ENCODE measurements at places on chromosomes 2 and 18.

DNA sequence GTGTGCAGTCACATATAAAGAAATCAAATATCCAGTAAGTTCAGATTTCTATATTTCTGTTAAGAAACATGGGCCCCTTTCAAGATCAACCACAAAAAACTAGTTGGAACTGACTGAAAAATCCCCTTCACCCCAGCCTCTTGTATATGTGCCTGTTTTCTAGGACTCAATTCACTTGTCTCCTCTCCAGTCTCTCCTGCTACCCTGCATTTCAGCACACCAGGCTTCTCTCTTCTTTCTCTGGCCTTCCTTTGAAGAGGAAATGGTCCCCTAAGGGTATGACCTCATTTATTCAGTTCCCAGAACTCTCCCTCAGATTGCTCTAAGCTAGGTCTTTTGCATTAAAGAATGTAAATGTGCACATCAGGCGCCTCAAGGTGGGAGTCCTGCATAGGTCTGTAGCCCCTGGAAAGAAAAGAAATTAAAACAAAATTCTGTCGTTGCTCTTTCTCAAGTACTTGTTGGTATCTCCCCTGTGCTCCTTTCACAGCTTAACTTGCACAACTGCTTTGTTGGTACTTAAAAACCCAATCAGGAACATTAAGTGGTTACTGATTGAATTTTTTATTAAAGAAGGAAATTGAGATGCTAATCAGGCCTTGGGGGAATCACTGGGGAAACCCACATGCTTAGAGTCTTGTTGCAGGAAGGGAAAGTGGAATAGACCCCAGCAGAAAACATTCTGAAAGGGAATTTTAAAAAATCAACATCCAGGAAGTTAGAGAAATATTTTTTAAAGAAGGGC, 278.4 kb downstream of the AGPS start:
- DNase-seq, result no peak
- H3K36me3 ChIP-seq, result no peaks in the 10 kb centered on the region
- H3K4me3 ChIP-seq, result no peak overlapping the region
- H3K27ac ChIP-seq, result no peak overlapping the region
- H3K27me3 ChIP-seq, result no peaks in the 10 kb centered on the region

- DNase-seq, result no peak
- no peak overlapping the region for H3K4me3 ChIP-seq
- peaks cover 58% of the 10 kb centered on the region for H3K4me1 ChIP-seq
- H3K27ac ChIP-seq, result peak overlapping the region; percentile 96
- no peaks in the 10 kb centered on the region for H3K36me3 ChIP-seq
Measured at GRCh38 chr2:210226223-210226622, 976 bp upstream of the ACADL start.

- H3K4me3 ChIP-seq, result peak overlapping the region; percentile 81
- H3K36me3 ChIP-seq, result no peaks in the 10 kb centered on the region
- H3K27ac ChIP-seq, result peak overlapping the region; percentile 97
- H3K27me3 ChIP-seq, result no peaks in the 10 kb centered on the region
- DNase-seq, result peak; percentile 70
Measured at GRCh38 chr2:99489063-99489760, 605 bp downstream of the REV1 start.

DNA sequence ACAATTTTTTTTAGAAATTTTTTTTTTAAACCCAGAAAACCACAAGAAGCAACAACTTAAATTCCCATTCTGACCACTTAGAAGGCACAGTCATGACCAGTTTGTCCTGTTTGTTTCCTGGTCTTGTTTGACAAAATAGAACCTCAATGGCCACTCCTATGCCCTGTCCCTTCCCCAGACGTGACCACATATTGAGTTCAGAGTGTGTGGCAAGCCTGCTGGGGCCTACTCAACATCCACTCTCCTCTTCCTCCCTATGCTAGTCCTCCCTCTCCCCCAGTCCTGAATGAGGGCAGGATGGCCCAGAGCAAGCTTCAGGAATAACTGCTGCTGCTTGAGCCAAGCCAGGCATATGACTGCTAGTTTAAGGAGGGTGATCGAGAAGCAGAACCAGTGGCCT, 89.6 kb downstream of the PRELID3A start:
- H3K27ac ChIP-seq, result no peak overlapping the region
- no peak overlapping the region for H3K4me3 ChIP-seq
- no peaks in the 10 kb centered on the region for H3K27me3 ChIP-seq
- no peak for DNase-seq
- no peaks in the 10 kb centered on the region for H3K36me3 ChIP-seq
- H3K4me1 ChIP-seq, result no peaks in the 10 kb centered on the region

- H3K27me3 ChIP-seq, result no peaks in the 10 kb centered on the region
- no peaks in the 10 kb centered on the region for H3K36me3 ChIP-seq
- H3K4me3 ChIP-seq, result peak overlapping the region; percentile 79
- peak overlapping the region; percentile 94 for H3K27ac ChIP-seq
- no peak for DNase-seq
Measured at GRCh38 chr2:238202326-238203093, 985 bp downstream of the ILKAP start.

- H3K36me3 ChIP-seq, result no peaks in the 10 kb centered on the region
- H3K27ac ChIP-seq, result no peak overlapping the region
- H3K4me3 ChIP-seq, result no peak overlapping the region
- peaks cover 20% of the 10 kb centered on the region for H3K4me1 ChIP-seq
Measured at GRCh38 chr18:48805826-48806535, 144.8 kb downstream of the SMAD7 start.

DNA sequence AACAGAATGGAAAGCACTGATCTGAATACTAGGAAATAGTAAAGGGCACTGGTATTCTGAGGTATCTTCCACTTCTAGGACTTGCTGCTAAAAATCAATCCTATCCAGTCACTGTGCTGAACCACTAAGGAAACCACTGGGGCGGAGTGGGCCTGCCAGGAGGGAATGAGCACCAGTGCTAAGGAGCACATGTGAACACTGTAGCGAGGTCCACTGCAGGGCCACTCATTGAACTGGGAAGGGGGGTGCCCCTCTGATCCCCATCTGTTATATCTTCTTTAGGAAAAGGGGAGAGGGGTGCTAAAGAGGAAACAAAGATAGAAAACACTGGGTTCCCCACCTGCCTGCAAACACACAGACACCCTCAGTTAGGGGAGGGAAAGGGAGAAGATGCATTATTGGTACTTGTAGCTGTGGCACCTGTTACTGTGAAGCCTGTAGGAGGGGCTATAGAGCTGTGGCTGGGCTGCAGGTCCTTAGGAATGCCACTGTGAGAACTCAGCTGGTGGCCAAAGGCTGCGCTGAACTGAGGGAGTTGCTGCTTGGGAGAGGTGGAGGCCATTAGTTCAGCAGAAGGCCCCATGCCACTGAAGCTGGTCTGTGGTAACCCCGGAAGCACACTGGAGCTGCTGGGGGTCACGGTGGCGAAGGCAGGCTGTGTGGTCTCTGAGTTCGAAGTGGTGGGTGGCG, 81.8 kb downstream of the INO80D start:
- DNase-seq, result peak; percentile 26
- H3K27me3 ChIP-seq, result no peaks in the 10 kb centered on the region
- H3K4me1 ChIP-seq, result no peaks in the 10 kb centered on the region
- H3K27ac ChIP-seq, result no peak overlapping the region

DNA sequence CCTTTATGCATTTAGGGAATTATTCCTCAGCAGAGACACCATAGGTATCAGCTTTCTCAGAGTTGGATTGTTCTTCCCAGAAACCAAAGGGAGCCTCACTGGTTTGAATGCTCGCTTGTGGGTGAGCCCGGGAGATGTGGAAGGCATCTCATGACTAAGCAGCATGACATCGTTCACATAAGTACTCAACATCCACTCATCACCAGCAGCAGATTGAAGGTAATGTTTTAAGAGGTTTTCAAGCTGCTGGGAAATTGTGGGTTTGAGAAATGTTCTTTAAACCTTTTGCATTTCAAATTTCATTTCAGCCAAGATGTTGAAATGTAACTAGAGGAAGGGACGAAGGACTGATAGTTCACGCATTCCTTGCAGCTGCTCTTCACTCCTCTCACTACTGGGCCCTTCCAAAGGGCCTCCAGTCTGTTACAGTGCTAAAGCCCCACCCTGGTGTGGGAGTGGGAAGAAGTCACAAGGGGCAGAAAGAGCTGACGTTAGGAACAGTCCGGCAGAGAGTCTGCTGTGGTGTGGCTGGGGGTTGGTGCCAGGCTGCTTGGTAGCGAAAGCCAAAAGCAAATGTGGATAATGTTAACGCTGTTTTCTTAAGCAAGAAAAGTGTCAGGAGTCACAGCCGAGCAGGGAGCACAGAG, 324.5 kb upstream of the EPHA4 start:
- H3K27ac ChIP-seq, result no peak overlapping the region
- no peaks in the 10 kb centered on the region for H3K36me3 ChIP-seq
- DNase-seq, result no peak
- H3K4me1 ChIP-seq, result no peaks in the 10 kb centered on the region
- no peaks in the 10 kb centered on the region for H3K27me3 ChIP-seq

DNA sequence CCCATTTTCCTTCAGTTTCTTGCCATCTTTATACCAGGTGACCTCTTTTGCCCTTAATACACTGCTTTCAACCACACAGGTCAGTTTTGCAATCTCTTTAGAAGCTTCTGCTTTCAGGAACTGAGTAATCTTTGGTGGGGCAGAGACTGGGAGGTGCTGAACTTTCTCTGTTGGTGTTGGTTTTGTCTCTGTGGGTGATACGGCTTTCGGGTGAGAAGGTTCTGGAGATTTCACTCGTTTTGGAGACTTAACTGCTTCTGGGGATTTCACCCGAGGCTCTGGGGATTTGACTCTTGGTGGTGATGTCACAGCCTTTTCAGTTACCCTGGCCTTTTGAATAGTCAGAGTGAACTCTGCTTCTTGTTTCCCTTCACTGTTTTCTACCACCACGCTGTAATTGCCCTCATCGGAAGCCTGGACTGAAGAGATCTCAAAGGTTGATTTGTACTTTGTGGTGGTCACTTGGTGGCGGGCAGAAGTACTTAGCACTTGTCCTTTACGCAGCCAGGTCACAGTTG, 50.4 kb downstream of the PLEKHA3 start:
- no peaks in the 10 kb centered on the region for H3K27me3 ChIP-seq
- H3K4me3 ChIP-seq, result no peak overlapping the region
- no peaks in the 10 kb centered on the region for H3K4me1 ChIP-seq
- DNase-seq, result no peak
- H3K36me3 ChIP-seq, result peaks cover 9% of the 10 kb centered on the region

DNA sequence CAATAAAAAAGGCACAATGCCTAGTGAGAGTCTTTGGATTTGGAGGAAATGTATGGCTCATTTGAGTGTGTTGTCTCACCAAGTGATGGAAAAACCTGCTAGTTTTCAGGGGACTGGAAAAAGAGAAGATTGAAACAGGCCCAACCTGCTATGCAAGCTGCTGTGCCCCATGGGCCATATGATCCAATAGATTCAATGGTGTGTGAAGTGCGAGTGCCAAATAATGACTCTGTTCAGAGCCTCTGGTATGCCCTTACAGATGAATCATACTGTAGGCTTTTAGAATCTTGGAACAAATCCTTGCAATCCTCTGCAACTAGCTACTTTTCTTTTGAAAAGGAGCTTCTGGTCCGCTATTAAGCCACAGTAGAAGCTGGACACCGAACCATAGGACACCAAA, 529.8 kb upstream of the CNTNAP5 start:
- no peak overlapping the region for H3K27ac ChIP-seq
- H3K4me1 ChIP-seq, result no peaks in the 10 kb centered on the region
- H3K4me3 ChIP-seq, result no peak overlapping the region

DNA sequence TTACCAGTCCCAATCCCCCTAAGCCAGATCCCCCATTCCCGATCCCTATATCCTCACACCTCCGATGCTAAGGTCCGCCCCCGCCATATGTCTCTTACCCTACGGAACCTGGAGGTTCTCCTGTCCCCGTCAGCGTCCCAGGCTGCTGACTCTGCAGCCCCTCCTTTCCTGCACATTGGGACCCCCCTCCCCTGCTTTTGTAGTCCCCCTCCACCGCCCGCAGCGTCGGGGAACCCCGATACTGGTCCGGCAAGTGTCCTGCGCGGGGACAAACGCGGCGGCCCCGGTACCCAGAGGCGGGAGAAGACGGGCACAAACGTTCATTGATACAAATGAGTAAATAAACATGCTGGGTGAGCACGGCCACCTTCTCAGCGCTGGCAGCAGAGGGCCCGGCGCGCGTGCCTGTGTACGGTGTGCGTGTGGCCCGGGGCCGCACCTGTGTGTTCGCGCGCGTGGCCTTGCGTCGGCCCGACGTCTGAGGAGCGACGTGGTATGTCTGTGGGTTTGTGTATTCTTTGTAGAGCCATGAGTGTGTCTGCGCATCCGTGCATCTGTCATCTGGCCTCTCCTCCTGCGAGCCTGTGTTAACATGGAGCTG, 2.0 kb upstream of the CYP26B1 start:
- H3K36me3 ChIP-seq, result no peaks in the 10 kb centered on the region
- no peaks in the 10 kb centered on the region for H3K27me3 ChIP-seq
- peak; percentile 38 for DNase-seq
- no peak overlapping the region for H3K27ac ChIP-seq
- no peak overlapping the region for H3K4me3 ChIP-seq
- peaks cover 44% of the 10 kb centered on the region for H3K4me1 ChIP-seq

GRCh38 chr18:62280786-62281185, 44.3 kb upstream of the TNFRSF11A start:
- H3K36me3 ChIP-seq, result no peaks in the 10 kb centered on the region
- H3K4me3 ChIP-seq, result no peak overlapping the region
- H3K4me1 ChIP-seq, result no peaks in the 10 kb centered on the region
- H3K27me3 ChIP-seq, result no peaks in the 10 kb centered on the region
- H3K27ac ChIP-seq, result no peak overlapping the region

GRCh38 chr2:182545420-182546167, 118.8 kb upstream of the PDE1A start:
- DNase-seq, result no peak
- no peaks in the 10 kb centered on the region for H3K36me3 ChIP-seq

GRCh38 chr2:74119339-74119738, 28.4 kb downstream of the BOLA3 start:
- no peaks in the 10 kb centered on the region for H3K36me3 ChIP-seq
- no peaks in the 10 kb centered on the region for H3K27me3 ChIP-seq
- peak overlapping the region; percentile 93 for H3K27ac ChIP-seq
- DNase-seq, result no peak
- H3K4me3 ChIP-seq, result no peak overlapping the region

DNA sequence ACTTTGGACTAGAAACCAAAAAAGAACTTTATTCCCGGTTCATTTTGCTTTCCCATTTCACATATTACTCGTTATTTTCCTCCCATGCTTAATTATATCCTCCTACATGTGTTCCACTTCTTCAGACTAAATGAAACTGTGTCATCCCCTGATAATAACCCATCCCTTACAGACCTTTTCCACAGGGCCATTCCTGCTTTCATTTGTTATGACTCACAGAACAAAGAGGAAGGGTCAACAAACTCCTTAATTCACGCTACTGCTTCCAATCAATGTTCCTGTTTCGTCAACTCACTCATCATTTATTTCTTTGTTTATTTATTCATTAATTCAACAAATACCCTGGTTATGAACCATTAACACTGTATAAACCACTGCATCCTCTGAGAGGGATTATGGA, 104.5 kb downstream of the ZEB2 start:
- DNase-seq, result no peak
- no peak overlapping the region for H3K4me3 ChIP-seq
- no peaks in the 10 kb centered on the region for H3K27me3 ChIP-seq
- H3K4me1 ChIP-seq, result no peaks in the 10 kb centered on the region

DNA sequence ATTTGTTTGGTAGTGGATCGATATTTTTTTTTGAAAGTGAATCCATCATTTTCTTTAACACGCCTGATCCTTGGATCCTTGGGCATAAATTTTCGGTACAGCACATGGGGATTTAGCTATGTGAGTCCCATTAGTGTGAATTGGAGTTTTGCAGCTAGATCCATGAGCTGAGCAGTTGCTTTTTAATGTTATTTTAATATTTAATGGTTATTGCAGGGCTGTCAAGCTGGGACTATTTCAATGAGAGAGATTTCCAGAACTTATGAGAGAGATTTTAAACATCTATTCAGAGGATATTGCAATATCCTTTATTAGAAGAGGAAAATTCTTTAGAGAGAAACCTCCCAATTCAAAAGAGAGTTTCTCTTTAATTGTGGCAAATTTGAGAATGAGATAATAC, 35.6 kb upstream of the TCF4 start:
- H3K27ac ChIP-seq, result no peak overlapping the region
- H3K4me3 ChIP-seq, result no peak overlapping the region
- no peak for DNase-seq
- H3K27me3 ChIP-seq, result no peaks in the 10 kb centered on the region

Measured in body of pancreas (tissue), 4 donors.